ENCODE measurements at places on chromosomes 12 and 14.

DNA sequence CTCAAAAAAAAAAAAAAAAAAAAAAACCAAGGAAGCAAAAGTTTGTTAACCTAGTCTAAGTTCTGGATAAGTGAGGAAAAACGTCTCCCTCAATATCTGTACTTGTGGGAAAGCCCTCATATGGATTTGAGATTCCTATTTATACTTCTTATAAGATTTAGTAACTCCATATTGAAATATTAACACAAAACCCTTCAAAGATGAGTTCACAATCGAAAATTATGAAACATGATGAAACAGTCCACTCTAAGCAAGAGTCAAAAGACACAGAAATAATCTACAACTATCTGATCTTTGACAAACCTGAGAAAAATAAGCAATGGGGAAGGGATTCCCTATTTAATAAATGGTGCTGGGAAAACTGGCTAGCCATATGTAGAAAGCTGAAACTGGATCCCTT is 25.2 kb downstream of the VWF start:
- no peak for DNase-seq

- DNase-seq, result no peak
Observed at GRCh38 chr12:69886109-69886508, 61.1 kb downstream of the MYRFL start.

DNA sequence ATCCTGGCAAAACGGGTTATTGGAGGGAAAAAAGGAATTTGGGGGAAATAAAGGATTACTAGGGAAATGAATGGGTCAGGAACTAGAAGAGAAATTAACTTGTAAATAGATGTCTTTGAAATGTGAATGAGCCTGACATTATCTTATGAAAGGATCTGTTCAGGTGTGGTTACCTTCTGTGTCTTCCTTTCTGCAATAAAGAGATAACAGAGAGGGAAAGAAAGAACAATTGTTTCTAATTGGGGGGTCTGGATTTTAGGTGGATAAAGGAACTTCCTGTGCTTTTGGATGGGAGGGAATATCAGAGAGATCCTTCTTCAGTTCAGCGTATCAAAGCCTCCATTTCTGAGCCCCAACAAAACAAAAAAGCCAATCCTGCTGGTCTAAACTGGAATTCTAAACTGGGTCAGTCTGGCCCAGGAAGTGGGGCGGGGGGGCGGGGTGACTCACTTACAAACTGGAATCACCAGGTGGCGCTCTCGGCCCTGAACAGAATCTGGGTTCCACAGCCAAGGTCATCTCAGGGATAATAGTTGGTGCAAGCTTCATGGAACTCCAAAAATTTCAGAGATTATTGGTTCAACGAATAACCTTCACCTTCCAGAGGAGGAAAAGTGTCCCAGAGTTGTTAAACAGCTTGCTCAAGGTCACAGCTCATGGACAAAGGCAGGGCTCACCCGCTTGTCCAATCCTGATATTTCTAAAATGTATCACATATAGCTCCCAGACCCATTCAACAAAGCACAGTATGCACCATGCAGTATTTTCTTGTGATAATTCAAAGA is 15.2 kb upstream of the PEBP1 start:
- DNase-seq, result peak; percentile 39

DNA sequence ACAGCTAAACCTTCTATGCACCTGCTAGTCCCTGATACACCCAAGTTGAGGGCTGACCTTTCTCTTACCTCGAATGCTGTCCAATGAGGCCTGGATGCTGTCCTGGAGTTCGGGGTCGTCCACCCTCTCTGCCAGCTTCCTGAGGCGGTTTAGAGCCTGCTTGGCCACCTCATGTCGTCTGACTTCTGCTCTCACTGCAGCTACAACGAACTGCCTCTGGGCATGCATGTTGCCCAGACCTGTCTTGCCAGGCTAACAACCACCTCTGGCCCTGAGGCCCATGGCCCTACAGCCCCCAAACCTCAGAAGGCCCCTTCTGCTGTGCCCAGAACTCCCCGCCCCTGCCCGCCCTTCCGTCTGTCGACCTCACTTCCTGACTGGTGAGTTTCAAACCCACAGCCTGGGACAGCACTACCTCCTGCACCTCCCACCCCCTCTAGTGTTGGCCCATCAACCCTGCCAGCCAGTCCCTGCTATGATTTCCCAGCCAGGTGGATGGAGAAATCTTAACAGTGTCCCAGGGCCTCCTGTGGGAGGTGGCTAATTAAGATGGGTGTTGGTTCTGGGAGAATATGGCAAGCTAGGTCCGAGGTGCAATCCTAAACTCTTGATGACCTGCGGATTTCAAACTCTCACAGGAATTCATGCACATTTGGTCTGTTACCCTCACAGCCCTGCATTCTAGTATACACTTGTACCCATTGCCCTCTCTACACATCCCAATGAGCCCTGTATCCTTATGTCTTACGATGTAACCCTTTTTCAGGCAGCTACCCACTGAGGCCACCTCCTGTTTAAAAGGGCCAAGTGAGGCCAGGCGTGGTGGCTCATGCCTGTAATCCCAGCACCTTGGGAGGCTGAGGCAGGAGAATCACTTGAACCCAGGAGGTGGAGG is 2.7 kb upstream of the TSPAN31 start:
- peak; percentile 51 for DNase-seq

GRCh38 chr12:3142386-3142785 is 65.2 kb downstream of the TSPAN9 start:
- no peak for DNase-seq

GRCh38 chr12:103772367-103773108 is 68.5 kb downstream of the NT5DC3 start:
- DNase-seq, result no peak

GRCh38 chr14:63960926-63961567 is 108.2 kb downstream of the SYNE2 start:
- no peak for DNase-seq

- no peak for DNase-seq
Observed at GRCh38 chr12:127336416-127336815, 930.6 kb upstream of the TMEM132C start.

DNA sequence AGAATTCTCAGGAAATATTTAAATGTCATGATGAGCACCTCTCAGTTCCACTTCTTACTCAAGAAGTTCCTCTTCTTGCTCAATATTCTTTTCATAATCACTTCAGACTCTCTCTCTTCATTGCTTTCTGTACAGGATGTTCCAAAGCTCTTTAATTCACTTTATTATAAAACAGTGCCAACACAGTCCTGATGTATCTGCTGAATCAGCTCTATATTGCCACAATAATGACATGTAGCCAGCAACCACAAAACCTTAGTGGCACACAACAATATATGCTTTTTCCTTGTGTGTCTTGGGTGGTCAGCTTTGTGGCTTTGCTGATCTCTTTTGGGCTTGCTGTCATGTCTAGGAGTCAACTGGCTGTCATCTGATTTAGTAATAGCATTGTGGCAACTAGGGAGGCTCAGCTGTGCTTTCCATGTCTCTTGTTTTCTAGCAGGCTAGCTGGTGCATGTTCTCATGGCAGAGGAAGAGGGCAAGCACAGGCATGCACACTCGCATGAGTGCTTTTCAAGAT is 52.8 kb upstream of the SLC2A13 start:
- no peak for DNase-seq

DNA sequence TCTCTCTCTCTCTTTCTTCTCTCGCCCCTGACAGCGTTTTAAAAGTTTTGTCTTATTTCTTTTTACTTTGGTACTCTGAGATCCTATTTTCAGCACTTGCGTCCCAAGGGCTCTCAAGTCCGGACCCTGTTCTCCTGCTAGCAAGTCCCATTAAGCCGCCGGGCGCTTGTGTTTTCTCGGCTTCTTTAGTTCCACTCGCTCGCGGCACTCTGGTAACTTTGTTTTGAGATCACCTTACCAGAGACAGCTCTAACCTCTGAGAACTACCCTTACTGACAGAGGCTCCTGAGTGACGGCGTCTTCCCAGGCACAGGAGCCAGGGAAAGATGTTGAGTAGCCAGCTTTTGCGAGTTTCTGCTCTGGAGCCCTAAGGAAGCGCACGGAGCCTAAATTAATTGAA is 2.7 kb upstream of the MYF5 start:
- no peak for DNase-seq

DNA sequence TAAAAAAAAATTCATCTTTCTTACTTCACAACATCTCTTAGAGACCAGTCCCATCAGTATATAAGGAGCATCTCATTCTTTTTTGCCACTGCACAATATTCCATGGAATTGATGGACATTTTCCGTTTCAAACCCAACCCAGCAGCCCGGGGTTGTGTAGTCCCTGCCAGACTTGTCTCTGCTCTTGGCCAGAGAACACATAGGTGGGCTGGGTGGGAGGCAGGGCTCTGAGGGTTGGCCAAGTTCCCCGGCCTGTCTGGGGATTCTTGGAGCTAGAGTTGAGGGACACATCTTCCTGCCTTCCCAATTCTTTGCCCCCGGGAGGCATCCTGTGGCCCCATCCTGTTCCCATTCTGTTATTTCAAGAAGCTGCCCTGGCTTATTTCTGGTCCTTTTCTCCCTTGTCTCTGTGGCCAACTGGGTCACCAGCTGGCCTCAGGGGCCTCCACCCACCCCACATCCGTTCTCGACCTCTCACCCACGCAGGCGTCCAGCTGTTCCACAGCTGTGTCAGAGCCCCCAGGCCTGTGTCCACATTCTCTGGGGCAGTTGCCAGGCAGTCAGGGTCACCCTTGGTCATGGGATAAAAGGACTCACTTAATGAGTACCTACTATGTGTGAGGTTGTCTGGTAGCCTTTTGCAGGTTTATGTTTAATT is 52.0 kb upstream of the CCDC63 start:
- DNase-seq, result no peak

- no peak for DNase-seq
Observed at GRCh38 chr12:71472441-71472911, 32.9 kb downstream of the LGR5 start.

- DNase-seq, result no peak
Observed at GRCh38 chr14:43165651-43166050, 1341.4 kb downstream of the FSCB start.

GRCh38 chr12:26867080-26867479 is 34.1 kb upstream of the ITPR2 start:
- no peak for DNase-seq

GRCh38 chr14:104633276-104634137 is 28.9 kb upstream of the TMEM179 start:
- DNase-seq, result no peak

DNA sequence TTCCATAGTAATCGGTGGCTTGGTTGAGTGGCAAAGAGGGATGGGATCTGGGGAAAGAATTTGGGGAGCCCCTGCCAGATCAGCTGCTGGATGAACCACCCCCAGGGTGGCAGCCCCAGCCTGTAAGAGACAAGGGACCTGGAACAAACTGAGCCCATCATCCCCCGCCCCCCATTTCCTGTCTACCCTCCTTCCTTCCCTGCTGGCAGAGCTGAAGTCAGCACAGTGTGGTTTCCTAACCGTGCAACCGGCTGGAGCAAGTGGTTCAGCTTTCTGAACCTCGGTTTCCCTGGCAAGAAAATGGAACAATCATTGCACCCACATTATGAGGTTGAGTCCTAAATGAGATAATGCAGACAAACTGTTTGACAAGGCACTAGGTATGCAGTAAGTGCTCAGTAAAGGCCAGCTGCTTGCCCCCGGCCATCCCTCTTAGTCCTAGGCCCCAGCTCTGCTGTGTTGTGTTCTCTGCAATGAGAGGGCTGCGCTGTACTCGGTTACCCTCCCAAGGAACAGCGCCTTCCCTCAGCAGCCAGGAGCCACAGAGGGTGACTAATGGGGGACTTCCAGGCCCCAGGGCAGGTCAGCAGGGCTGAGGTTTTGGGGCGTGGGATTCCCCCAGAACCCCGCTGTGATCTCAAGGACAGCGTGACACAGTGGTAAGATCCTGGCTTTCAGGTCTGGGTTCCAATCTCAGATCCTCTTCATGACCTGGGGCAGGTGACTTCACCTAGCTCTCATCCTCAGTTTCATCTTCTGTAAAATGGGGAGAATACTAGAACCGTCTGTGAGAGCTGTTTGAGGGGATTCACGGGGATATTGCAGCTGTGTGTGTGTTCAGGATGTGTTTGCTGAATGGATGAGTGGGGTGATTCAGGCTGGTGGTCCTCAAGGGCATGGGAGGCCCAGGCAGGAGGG is 16.5 kb downstream of the SELPLG start:
- DNase-seq, result peak; percentile 45

DNA sequence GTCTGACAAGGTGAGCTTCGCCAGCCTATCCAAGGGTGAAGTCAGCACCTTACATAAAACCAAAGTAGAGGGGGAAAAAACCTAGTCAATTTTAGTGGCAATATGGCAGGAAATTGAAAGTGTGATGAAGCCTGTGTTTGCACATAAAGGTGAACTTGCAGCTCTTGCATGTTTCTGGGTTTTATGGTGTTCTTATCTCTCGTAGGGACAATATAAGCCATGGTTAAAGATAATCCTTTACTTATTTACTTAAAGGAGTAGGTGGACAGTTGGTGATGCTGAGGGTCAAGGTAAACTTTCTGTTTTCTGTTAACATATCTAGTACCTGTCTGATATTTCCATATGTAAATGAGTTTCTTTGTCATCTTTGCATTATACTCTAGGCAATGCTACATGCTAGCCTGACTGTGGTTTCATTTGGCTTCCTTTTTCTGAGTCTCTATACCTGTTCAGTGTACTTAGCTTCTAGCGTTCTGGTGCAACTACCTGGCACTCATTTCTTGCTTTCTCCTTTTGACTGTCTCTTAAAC is 32.8 kb downstream of the CCDC91 start:
- no peak for DNase-seq

- no peak for DNase-seq
Observed at GRCh38 chr14:94701861-94702370, 68.0 kb downstream of the GSC start.
